Right ventricle myocardium inferior (tissue), 1 donor: ENCODE measurements at places on chromosomes 11 and 22.

- no peak for DNase-seq
Observed at GRCh38 chr22:49555526-49555925, 272.1 kb downstream of the BRD1 start.

DNA sequence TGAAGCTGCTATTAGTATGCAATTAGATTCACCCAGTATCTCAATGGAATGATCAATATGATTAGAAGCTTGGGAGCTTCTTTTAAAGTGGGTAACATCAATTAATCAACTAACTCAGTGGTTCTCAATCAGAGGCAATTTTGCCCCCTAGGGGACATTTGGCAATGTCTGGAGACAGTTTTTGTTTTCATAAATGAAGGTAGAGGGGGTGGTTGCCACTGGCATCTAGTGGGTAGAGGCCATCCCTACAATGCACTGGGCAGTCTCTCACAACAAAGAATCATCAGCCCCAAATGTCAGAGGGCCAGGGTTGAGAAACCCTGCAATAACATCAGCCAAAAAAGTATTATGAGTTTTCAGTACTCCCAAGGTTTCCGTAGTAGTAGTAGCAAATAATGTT is 5.9 kb upstream of the AMOTL1 start:
- no peak for DNase-seq

- DNase-seq = peak; percentile 74
Observed at GRCh38 chr11:4539603-4540219, 5.3 kb upstream of the OR52M1 start.

- DNase-seq = no peak
Observed at GRCh38 chr11:110469127-110469526, 39.4 kb downstream of the FDX1 start.

DNA sequence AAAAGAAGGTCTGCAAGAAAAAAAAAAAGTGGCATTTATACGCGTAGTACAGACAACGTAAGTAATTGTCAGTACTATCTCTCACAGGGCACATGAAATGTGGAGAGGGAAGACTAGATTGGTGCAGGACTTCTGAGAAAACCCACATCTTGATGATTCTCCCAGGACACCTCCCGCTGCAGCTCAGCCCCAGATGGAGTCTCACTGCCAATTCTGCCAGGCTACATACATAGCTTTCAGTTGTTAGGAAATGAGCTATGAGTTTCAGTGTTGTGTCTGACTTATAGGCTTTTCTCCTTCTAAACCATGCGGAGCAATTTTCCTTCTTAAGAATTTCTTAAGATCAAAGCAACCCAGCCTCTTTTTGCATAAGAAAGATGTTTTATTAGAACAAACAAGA is 9.6 kb downstream of the OR5A2 start:
- no peak for DNase-seq

GRCh38 chr11:77201370-77201769 is 73.3 kb downstream of the MYO7A start:
- no peak for DNase-seq

GRCh38 chr11:83051760-83052671 is 19.7 kb downstream of the RAB30 start:
- no peak for DNase-seq

DNA sequence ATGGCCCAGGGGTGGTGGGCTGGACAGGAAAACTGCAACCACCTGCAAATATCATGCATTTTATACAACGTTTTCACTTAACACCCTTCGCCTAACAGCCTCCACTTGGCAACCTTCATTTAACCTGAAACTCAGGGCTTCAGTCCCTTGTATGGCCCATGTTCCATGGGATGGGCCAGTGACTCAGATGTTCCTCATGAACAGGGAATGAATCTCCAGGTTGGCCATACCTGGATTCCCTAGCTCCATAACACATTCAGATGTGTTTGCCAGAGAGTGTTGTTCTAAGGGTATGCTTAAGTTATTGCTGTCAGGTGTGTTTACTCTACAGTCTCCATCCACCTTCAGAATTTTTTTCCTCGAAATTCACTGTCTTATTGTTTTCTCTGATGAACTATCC is 316.9 kb downstream of the JRKL start:
- DNase-seq = no peak

- DNase-seq = no peak
Observed at GRCh38 chr22:17647991-17648390, 9.4 kb downstream of the BCL2L13 start.

DNA sequence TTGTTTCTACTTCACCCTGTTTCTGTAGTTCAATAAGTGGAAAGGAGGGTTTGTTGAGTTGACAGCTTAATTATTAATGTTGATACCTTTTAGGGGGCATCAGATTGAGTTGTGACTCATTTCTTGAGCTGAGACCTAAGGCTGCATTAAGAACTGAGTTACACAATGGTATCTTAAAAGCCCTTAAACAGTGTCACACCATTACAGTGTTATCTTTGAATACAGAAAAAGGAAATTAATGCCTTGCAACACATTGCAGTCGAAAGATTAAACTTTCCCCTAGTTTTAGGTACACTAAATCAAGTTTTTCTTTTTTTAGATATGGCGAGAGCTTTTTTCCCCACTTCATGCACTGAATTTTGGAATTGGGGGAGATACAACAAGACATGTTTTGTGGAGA is 16.7 kb downstream of the PAFAH1B2 start:
- no peak for DNase-seq

DNA sequence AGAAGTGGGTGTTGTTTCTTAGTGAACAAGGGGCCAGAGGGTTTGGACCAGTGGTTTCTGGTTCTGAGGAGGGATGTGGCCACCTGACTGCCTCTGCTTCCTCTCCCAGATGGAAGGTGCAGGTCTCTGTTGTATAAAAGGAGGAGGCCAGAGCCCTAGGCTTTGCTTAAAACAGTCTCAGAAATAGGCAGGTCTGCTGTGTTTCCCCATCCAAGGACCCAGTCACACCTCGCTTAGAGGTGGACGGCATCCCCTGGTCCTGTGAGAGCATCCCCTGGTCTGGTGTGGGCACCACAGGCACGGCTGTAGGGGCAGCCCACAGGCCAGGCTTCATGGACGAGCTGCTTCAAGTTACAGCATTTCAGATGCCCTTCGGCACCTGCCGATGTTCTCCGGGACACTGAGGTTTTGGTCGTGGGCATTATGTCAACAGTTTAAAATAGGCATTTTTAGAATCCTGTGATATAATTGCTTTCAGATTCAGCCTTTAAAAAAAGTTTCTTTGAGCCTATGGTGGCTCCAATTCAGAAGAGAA is 45.7 kb upstream of the SHANK2 start:
- DNase-seq = no peak

GRCh38 chr22:17957693-17958092 is 66.7 kb downstream of the MICAL3 start:
- DNase-seq = no peak

DNA sequence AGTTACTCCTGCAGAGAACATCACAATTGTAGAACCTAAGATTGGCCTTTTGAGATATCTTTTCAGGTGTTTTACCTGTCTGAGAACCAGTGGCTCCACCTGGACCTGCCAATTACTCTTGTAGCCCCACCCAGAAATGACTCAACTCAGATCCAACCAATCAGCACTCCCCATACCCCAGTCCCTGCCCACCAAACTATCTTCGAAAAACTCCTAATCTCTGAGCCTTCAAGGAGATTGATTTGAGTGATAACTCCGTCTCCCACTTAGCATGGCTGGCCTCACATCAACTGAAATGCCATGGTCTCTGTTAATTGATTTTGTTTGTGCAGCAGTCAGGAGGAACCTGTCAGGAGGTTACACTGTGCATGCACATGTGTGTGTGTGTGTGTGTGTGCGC is 103.6 kb downstream of the MTNR1B start:
- no peak for DNase-seq

- no peak for DNase-seq
Observed at GRCh38 chr11:79487412-79487811, 46.6 kb upstream of the TENM4 start.
